ENCODE measurements at places on chromosomes 1 and 21.

- peaks cover 4% of the 10 kb centered on the region for H3K4me1 ChIP-seq
- no peak overlapping the region for H3K27ac ChIP-seq
- H3K4me3 ChIP-seq = no peak overlapping the region
- H3K36me3 ChIP-seq = no peaks in the 10 kb centered on the region
- no peaks in the 10 kb centered on the region for H3K27me3 ChIP-seq
Observed at GRCh38 chr1:100349246-100349645, 3.1 kb upstream of the CDC14A start.

DNA sequence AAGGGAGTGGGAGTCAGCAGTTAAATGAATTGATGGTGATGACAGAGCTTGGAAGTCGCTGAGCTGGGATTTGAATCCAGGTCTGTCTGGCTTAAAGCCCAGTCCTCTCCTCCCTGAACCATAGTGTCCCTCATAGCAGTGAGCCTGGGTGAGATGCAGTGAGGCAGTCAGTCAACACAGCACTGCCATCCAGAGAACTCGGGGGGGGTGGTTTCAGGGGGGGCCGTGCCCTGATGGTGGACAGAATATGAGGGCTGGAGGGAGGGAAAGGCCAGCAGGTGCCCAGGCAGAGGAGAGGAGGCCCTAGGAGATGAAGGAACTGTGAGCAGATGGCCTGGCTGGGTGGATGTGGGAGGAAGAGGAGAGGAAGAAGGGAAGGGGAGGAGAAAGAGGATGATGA is 405.6 kb downstream of the PTPRU start:
- no peaks in the 10 kb centered on the region for H3K36me3 ChIP-seq
- no peak overlapping the region for H3K27ac ChIP-seq
- no peak overlapping the region for H3K4me3 ChIP-seq
- DNase-seq = no peak
- peaks cover 3% of the 10 kb centered on the region for H3K27me3 ChIP-seq

DNA sequence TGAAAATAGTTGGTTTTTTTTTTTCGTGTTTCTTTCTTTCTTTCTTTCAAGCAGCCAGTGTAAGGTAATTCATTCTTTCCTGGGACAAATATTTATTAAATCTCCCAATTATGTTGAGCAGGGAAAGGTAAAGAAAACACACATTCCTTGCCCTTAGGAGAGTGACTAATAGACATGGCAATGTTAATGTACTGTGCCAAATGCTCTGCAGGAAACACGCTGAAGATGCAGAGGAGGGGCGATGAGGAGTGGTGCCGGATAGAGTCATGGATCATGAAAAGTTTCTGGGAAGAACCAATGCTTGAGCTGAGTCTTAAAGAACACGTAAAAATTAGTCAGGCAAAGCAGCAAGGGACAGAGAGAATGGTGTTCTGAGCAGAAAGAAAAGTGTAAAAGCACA is 199.2 kb downstream of the DNM3 start:
- H3K4me3 ChIP-seq = no peak overlapping the region
- no peak for DNase-seq
- H3K27me3 ChIP-seq = no peaks in the 10 kb centered on the region
- no peaks in the 10 kb centered on the region for H3K36me3 ChIP-seq

GRCh38 chr1:230858236-230858820 is 10.0 kb downstream of the C1orf198 start:
- H3K27me3 ChIP-seq = no peaks in the 10 kb centered on the region
- no peaks in the 10 kb centered on the region for H3K36me3 ChIP-seq
- no peaks in the 10 kb centered on the region for H3K4me1 ChIP-seq
- H3K27ac ChIP-seq = no peak overlapping the region
- no peak for DNase-seq
- H3K4me3 ChIP-seq = no peak overlapping the region

GRCh38 chr1:36693161-36693525 is 210.4 kb upstream of the CSF3R start:
- no peaks in the 10 kb centered on the region for H3K27me3 ChIP-seq
- DNase-seq = no peak
- H3K27ac ChIP-seq = no peak overlapping the region
- H3K4me1 ChIP-seq = no peaks in the 10 kb centered on the region
- no peaks in the 10 kb centered on the region for H3K36me3 ChIP-seq

DNA sequence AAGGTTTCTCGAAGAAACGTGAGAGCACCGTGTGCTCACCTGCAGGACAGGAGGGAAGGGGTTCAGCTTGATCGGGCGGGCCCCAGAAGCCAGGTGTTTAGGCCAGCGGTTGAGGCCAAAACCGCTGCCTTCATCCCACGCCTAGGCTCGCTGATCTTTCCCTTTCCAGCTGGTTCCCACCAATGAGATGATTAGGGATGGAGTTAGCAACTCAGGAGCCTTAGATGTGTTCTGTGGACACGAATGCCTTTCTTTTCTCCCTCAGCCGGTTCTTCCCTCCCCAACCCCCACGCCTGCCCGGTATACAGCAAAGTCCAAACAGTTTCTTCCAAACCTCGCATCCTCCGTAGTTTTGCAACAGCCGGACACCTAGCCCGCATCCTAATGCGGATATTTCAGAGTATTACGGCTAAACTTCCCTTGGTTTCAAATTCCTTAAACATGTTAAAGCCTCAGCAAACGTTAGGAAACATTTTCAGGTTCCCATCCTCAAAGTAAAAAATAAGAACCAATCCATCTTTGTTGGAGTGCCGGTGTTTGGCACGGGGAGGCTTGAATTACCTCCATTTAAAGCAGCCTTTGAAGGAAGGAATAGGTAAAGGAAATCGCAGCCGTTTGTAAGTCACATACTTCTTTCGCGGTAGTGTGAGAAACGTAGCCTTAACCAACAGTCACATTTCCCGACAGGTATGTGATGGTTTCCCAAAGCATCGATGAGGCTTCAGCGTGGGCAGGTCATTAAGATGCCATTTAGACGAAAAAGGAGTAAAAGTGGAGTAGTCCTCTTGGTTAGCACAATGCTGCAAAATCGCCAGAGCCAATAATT is 1.1 kb downstream of the LRRC8C start:
- DNase-seq = no peak
- peaks cover 30% of the 10 kb centered on the region for H3K4me1 ChIP-seq
- H3K27me3 ChIP-seq = no peaks in the 10 kb centered on the region
- peak overlapping the region; percentile 68 for H3K27ac ChIP-seq
- no peaks in the 10 kb centered on the region for H3K36me3 ChIP-seq

DNA sequence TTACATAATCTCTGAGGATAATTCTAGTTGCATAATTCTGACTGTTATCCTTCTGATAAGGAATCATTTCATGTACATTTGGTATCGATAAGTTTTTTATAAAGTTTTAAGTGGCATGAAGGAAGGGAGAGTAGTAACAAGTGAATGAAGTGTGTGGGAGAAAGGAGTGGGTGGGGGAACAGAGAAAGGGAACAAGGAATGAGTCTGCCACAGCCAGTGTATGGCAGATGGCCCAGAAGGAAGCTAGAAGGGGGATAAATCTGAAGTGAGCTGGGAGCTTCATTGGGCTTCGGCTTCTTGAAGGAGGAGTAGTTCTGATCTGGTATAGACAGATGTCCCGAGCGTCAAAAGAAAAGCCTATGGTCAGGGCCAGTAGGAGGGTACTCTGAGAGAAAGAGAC is 18.6 kb downstream of the ZBTB40 start:
- no peak overlapping the region for H3K27ac ChIP-seq
- no peak overlapping the region for H3K4me3 ChIP-seq
- no peaks in the 10 kb centered on the region for H3K4me1 ChIP-seq
- DNase-seq = no peak

GRCh38 chr1:117051224-117052064 is 8.7 kb upstream of the TTF2 start:
- H3K36me3 ChIP-seq = no peaks in the 10 kb centered on the region
- DNase-seq = no peak
- H3K27me3 ChIP-seq = no peaks in the 10 kb centered on the region
- peak overlapping the region; percentile 74 for H3K27ac ChIP-seq
- peaks cover 45% of the 10 kb centered on the region for H3K4me1 ChIP-seq

DNA sequence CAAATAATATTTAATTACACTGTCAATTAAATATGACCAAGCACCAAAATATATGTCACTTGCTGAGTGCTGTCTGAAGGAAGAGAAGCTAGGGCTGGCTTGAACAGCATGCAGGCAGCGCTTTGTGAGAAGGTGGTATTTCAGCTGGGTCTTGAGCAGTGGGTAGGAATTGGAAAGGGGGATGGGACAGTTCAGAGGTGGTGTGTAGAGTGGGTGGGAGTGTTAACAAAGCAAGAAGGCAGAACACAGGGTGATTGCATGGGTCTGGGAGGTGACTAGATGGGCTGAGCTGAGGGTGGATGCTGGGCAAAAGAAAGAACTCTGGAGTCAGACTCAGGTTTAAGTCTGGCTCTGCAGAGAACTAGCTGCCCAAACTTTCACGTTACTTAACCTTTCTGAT is 14.3 kb upstream of the ETV3 start:
- DNase-seq = no peak
- peaks cover 20% of the 10 kb centered on the region for H3K27me3 ChIP-seq
- no peak overlapping the region for H3K4me3 ChIP-seq
- H3K27ac ChIP-seq = no peak overlapping the region

- peak within 1 kb of the TSS; percentile 70 for H3K4me3 ChIP-seq
- H3K27ac ChIP-seq = peak within 1 kb of the TSS; percentile 70
- peak; percentile 75 for DNase-seq
- H3K4me1 ChIP-seq = peaks cover 7% of the 10 kb centered on the region
- no peaks in the 10 kb centered on the region for H3K36me3 ChIP-seq
Observed at GRCh38 chr1:40508375-40509341, at the start of gene EXO5. TSS of gene EXO5 (plus strand) at chr1:40508767. CDS start at chr1:40514545, 5,778 bp downstream.

DNA sequence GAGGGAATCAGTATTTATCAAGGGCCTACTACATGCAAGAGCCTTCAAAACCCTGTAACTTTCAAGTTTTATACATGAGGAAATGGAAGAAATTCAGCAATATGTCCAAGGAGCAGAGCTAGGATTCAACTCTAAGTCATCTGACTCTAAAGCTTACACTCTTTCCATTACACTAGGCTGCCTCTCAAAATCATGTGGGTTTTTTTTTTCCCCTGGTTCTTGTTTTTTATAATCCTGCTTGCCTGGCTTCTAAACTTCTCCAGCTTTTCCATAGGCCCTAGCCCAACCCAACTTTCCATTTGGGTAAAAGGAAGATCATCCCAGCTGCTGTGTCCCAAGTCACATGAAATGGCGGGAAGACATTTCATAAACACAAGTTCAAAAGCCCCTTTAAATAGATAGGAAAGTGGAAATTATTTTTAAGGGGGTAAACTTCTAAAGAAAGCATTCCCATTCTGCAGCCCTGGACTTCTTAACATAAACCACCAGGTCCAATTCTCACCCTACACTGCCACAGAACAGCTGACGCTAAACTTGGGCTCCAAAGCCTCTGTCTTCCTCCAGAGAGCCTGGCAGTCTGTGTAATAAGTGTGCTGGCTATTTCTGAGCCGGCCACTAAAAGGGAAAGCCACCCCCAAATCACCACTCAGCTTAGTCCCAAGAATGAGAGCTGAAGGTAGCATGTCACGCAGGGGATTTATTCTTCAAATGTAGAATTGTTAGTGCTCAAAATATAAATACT is 46.9 kb downstream of the ITPKB start:
- no peak for DNase-seq
- H3K4me1 ChIP-seq = peaks cover 77% of the 10 kb centered on the region
- H3K4me3 ChIP-seq = no peak overlapping the region

DNA sequence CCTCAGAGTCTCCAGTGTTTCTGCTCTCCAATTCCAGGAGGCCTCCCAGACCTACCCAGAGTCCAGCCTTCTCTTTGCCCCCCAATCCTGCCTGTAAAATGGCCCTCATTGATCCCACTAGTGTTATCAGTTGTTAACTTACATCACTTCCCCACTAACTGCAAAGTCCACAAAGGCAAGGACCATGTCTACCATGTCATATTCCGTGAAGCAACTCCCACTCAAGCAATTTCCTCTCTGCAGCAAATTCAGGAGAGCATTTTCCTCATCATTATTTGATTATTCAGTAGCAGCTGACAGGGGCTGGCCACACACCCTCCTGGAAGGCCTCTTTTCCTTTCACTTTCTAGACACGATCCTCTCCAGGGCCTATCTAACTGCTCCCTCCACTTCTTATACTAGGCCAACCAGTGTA is 153.5 kb downstream of the RERE start:
- H3K4me1 ChIP-seq = peaks cover 42% of the 10 kb centered on the region
- H3K27ac ChIP-seq = no peak overlapping the region
- no peak overlapping the region for H3K4me3 ChIP-seq
- no peaks in the 10 kb centered on the region for H3K27me3 ChIP-seq

DNA sequence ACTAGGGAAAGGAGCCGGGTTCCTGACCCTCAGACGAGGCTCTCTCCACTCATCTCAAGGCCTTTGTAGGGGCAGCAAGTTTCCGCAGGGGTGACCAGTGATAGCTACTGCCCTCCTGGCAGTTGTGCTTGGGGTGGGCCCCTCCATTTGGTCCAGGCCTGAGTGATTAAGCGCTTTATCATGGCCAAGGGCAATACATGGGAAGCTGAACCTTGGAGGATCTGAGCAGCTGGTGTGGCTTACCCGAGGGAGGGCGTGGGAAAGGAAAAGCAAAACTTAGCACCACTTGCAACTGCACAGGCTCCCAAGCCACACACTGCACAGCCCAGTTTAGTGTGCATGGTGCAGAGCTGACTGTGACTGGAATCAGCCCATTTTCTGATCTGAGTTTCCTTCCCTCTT is 47.8 kb downstream of the GADD45A start:
- no peaks in the 10 kb centered on the region for H3K27me3 ChIP-seq
- no peak overlapping the region for H3K4me3 ChIP-seq
- H3K27ac ChIP-seq = no peak overlapping the region
- DNase-seq = no peak
